ENCODE measurements at places on chromosomes 2 and 18.

- DNase-seq, result no peak
These were observed 204.5 kb upstream of the CXCR4 start for GRCh38 chr2:136322428-136322827.

- no peak for DNase-seq
These were observed 351.2 kb downstream of the CDH2 start for GRCh38 chr18:27825689-27826088.

DNA sequence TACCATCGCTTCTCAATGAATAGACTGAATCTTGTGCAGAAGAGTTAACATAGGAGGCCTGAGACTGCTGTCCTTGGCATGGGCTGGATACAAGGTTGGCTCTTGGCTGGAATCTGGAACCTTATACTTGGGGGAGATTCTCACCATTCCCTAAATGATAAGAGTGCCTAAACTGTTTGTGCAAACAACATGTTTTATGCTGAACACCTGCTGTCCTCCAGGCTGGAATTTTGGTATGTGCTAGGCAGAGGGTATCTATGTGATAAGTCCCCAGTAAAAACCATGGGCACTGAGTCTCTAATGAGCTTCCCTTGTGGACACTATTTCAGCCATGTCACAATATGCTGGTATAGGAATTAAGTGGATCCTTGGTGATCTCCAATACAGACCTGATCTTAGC is 12.8 kb downstream of the PGAP1 start:
- DNase-seq, result no peak

GRCh38 chr2:38187541-38188011 is 111.6 kb upstream of the CYP1B1 start:
- no peak for DNase-seq

DNA sequence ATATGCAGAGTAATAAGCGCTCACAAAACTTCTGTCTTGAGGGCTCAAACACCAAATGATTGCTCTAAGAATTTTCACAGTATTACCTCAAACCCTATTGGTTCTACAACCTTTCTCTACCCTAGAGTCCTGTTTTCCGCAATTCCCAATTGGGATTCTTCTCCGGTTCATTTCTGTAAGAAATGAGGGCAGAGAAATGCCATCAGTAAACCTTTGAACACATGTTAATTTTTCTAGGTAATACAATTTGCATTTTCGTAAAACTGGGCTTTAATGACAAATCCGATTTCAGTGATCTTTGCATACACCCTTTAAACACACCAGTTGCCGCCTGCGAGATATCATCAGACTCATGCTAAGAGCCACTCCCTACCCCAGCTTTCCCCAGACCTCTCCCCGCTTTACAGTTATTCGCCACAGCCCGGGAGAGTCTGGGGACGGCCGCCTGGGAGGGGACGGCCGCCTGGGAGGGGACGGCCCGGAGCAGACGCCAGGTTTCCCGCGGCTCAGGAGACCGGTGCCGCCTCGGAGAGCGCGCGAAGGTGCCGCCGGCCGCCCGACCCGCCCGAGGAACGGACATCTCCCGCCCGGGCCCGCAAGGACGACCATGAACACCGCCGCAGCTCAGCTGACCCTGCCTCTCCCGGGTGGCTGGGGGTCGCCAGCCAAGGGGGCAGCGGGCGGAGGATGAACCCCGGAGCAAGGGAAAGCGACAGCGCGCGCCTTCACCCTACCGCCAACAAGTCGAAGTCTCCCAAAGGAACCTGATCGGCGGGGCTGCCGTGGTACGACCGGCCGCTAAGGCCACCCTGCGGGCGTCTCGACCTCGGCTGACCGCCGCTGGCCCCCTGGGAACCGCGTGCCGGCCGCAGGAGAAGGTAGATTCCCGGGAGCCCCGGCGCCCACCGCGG is 463 bp downstream of the SMC6 start:
- peak; percentile 11 for DNase-seq

DNA sequence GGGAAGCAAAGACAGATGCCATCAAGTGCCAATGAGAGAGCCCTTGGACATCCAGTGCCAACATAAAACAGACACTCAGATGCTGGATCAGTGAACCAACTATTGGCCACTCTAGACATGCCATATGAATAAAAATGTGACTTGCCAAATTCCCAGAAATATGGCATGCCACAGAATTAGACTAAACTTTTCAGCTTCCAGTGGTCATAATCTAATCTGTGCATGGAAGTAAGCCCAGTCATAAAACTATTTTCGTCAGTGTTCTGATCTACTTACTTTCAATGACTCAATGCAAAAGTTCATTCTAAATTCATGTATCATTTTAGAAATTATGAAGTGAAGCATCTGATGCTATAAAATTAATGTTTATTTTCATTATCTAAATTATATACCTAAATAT is 1506.2 kb upstream of the NXPH2 start:
- DNase-seq, result no peak

GRCh38 chr18:54828986-54829385 is 709 bp downstream of the RAB27B start:
- DNase-seq, result no peak

GRCh38 chr2:241636182-241637017 is 558 bp downstream of the THAP4 start:
- DNase-seq, result no peak

- DNase-seq, result no peak
These were observed 149.4 kb upstream of the DCC start for GRCh38 chr18:52190631-52191030.

GRCh38 chr2:19916385-19916950 is 14.7 kb upstream of the TTC32 start:
- DNase-seq, result no peak

DNA sequence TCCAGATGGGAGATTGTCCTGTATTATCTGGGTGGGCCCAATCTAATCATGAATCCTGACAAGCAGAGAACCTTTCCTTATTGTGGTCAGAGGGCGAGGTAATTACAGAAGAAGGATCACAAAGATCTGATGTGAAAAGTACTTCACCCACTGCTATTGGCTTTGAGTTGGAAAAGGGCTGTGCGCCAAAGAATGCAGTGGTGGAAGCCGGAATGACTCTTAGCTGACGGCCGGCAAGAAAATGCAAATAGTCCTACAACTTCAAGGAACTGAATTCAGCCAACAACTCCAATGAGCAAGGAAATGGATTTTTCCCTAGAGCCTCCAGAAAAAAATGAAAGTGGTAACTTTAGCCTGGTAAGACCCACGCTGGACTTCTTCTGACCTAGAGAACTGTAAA is 67.3 kb downstream of the CTNNA2 start:
- DNase-seq, result no peak

All from activated CD8-positive, alpha-beta memory T cell treated with anti-CD3 and anti-CD28 coated beads for 4 hours (primary cell).